ENCODE measurements at places on chromosomes 7 and 10.

DNA sequence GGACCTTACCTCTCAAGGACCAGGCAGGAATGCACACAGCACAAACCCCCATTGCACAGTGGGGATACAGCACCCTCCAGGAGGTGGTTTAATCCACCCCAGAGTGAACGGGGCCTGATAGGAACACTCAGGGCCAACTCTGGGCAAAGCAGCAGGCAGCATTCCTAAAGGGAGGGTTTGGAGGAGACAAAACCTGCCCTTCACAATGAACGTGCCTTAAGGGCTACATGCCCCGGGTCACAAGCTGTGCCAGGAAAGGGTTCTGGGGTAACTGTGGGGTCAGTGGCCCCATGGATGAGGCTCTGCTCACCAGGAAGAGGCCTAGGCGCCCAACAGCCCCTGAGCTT lies 1.1 kb downstream of the GPRIN2 start:
- DNase-seq = no peak

DNA sequence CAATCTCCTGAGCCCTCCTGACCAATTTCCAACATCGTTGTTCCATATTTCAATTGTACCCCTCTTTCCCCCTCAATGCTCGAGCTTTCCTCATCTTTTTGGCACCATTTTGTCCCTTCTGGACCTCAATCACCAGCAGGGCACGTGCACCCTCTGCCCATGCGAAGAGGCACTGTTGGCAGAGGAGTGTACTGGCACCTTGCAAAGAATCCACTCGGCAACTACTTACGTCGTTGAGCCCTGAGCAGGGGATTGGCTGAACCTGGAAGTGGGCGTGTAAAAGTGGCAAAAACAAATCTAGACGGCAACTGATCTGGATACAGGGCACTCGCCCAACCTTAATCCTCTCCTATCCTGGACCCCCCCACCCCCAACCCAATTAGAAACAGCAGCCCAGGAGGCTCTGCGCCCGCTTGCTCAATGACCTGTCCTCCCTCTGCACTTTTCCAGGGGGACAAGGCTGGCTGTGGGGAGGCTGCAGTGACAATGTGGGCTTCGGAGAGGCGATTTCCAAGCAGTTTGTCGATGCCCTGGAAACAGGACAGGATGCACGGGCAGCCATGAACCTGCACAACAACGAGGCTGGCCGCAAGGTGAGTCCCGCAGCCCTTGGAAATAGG lies 18.8 kb downstream of the WNT8B start:
- DNase-seq = peak; percentile 79

DNA sequence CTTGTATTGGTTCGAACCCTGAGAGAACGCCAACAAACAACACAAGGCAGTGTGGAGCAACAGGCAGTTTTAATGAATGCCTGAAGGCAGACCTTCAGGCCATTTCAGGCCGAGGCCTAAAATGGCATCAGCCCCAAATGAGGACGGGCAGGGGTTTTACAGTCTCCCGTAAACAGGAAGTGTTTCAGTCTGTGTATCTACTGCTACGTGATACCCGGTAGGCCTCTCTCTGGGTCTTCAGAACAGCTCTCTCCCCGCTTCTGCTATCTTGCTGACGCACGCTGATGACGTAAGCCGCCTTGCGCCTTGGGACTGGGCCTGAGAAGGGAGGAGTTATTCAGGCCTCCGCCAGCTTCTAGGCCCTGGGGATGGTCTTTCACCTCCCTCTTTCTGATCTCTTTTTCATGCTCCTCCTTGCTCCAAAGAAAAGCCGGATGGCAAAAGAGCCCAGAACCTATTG lies 67.7 kb downstream of the ST8SIA6 start:
- no peak for DNase-seq

- DNase-seq = no peak
These were observed 96.0 kb upstream of the TMEM168 start for GRCh38 chr7:112886208-112886607.

GRCh38 chr10:131746241-131746711 lies 154.5 kb upstream of the PPP2R2D start:
- DNase-seq = no peak

DNA sequence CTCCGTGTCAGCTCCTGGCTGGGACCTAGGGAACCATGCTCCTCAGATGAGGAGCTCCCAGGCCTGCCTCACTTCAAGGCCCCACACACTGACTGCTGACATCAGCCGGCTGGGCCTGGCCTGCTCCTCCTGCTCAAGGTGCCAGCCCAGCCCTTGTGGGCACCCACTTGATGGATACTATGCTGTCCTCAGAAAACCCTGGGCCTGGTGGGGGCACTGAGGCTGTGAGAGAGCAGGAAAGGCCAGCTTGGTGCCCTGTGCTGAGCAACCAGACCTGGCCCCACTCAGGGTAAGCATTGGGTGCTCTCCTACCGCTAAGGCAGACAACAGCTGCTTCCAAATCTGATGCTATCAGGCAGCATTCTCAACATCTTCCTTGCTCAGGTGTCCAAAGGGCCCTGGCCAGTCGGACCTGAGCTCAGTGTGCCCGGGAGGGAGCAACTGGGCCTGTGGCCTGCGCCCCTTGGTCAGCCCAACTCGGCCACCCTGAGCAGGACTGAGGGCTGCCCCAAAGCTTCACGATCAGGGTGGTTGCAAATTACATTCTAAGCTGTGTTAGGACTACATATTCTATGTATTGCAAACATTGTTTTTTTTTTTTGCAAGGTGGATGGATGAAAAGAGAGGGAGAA lies 21.9 kb upstream of the ANTXRL start:
- DNase-seq = no peak

GRCh38 chr10:507355-507699 lies 182.1 kb downstream of the DIP2C start:
- DNase-seq = no peak

DNA sequence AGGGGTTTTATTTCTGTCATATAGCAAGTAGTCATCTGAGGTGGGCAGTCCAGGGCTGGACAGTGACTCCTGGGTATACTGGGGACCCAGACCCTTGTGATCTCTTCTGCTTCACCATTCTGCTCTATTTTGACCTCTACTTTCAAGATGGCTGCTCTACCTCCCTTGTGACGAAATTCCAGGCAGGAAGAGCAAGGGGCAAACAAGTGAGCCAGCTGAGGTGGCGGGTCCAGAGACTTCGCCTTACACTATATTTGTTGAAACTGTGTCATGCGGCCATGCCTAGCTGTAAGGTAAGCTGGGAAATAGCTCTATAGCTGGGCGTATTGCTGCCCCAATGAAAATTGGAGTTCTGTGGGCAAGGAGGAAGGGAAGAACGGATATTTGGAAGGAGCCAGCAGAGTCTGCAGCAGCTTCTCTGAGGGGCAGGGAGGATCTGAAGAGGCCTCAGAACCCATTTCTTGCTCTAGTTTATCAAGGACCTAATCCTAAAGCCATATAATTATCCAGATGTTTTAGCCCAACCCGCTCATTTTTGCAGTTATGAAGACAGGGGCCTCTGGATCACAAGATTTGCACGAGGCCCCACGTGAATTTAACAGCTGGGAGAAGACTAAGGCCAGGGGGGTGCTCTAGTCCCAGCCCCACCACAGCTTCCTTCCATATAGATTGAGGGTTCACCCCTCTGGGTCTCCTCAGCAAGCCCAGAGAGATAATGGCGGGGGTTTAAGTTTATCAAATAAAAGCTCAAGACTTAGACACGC lies 7.7 kb upstream of the CPA1 start:
- no peak for DNase-seq

DNA sequence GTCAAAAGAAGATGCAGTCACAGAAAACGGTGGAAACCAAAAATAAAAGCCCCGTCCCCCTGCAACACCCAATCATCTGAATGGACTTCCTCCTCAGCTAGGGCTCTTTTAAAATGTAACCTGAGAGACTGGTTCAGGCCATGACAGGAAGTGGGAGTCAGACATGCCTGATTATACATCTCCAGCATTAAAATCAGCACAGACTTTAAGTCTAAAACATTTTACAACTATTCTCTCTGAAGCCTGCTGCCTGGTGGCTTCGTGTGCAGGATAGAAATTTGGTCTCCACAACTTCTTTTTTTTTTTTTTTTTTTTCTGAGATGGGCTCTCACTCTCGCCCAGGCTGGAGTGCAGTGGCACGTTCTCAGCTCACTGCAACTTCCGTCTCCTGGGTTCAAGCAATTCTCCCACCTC lies 30.3 kb downstream of the HACD1 start:
- DNase-seq = no peak

GRCh38 chr10:86187499-86188239 lies 178.9 kb downstream of the GRID1 start:
- DNase-seq = no peak

Data from LoVo (cell line).